PC-3 (cell line): ENCODE measurements at places on chromosomes 12 and 14.
A peak's percentile ranks its signal among the peaks of the same experiment; 100 is the strongest.

DNA sequence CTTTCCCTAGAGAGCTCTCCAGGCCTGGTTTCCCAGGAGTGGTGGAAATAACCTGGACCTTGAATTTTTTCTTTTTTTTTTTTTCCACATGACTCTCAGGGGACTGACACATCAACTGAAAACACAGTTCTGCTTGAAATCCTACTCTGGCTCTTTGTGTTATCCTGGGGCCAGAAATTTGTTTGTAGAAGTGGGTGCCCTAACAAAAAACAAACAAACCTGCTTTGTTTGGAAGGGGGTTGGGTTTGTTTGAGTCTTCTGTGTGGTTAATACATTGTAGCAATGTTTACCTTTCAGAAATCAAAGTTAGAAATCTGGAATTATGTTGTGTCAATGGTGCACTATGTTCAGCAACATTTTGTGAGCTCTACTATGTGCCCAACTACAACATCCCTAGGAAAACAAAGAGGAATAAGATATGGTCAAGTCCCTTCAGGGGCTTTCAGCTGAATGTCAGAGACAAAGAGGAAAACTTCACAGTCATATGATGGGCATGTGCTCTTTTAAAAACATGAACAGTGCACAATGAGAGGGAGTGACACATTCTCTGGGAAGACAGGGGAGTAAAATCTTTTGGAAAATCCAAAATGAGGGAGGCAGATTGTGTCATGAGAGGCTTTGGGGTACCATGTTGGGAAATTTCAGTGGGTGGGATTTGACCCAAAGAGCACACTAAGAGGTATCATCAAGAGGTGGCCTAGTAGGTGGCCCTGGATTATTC lies 1.5 kb upstream of the IGF1 start:
- DNase-seq = no peak

DNA sequence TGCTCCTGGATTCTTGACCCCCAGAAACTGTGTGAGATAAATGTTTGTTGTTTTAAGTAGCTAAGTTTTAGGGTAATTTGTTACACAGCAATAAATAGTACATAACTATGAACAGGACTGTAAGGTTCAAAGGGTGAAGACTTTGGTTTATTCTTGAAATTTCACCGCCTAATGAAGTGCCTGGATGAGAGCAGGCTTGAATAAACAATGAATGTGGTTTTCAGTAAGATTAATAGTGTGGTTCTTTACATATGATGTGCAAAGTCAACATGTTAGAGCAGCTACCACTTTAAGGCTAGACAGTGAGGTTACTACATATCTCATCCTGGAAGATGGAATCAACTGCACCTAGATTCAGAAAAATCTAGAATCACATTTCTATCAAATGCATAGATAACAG lies 145.2 kb upstream of the BTG1 start:
- DNase-seq = no peak

GRCh38 chr12:3809357-3810015 lies 56.6 kb upstream of the CRACR2A start:
- DNase-seq = peak; percentile 13

- no peak for DNase-seq
Measured at GRCh38 chr12:102549691-102550090, 69.3 kb upstream of the IGF1 start.

DNA sequence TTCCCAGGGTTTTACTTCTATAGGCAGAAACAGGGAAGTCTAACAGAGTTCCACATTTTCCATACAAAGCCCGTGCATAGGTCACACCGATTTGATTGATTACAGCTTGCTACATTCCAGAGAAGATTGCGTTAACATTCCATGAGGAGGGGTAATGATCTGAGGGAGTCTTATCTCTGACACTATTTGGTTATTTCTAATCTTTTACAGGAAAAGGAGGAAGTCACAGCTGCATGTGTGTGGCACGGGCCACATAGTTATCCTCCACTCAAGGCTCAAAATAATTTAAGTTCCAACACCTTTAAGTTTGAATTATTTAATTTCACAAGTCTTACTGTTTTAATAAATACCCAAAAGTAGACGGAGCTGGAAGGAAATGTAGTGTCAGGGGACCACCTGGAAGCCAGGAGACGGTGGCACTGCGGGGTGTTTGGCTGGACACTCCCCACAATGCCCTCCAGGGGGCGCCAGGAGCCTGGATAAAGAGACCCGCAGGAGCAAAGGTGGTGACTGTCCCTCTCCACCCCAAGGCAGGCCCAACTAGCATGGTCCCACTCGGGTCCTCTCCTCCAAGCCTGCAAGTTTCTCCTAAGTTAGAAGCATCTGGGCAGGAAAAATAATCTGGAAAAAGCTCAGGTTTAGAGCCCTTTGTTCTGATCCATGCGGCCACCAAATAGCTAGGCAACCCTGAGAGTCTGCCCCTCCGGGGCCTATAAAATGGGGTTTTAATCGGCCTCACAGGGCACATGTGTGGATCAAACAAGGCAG lies 20.2 kb downstream of the KRT8 start:
- peak; percentile 80 for DNase-seq

DNA sequence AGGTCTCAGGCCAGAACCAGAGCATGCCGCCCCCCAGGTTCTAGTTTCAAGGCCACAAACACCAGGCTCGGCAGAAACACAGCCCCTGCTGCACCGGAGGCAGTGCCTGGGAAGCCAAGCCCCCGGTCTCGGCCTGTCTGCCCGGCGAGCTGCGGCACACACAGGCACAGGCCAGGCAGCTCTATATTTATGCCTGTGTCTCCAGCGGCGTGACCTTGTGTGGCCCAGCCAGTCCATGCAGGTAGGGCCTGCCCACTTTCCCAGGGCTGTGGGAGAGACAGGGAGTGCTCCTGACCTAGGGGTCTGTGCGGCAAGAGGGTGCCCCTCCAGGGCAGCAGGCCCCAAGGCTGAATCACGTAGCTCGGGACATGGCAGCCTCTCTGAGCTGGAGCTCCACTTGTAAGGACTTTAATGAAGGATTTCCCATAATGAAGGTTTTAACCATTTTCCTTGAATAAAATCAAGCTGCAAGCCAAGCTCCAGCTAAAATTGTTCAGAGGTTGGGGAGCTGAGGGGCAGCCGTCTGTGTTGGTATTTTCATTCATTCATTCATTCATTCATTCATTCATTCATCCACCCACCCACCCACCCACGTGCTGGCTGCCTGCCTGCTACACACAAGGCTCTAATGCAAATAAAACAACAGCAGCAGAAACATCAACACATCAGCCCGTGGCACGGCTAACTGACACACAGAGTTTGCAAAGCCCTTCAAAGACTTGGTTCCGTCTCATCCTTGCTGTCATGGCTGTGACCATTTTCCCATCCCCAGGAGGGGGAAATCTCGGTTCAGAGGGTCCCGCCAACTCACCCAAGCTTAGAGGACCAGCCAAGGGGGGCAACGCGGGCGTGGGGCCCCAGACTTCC lies 92.0 kb downstream of the RFLNA start:
- DNase-seq = peak; percentile 44
